Dermis blood vessel endothelial cell (primary cell): ENCODE measurements at places on chromosomes 7 and 10. TPM values are rescaled to one million over a fixed set of nuclear protein-coding genes. Genes with fewer than 3 reads are reported as not detected.

Gene ACHE
- 1.2 and 4.9 TPM in 2 replicates for total RNA-seq

Gene ANKRD7
- total RNA-seq: 0.51 TPM in 1 of 2 replicates, not detected in the other

Gene STEAP1
- 11.1 and 27.6 TPM in 2 replicates for total RNA-seq

Gene HOXA5
- 5.6 and 6.1 TPM in 2 replicates for total RNA-seq

Gene PAPOLB
- 0.23 and 0.34 TPM in 2 replicates for total RNA-seq

Gene FAM171A1
- total RNA-seq: 40.0 and 55.9 TPM in 2 replicates

Gene INA
- 0.14 TPM in 1 of 2 replicates, not detected in the other for total RNA-seq

Gene GJD4
- total RNA-seq: not detected in 2 replicates

Gene GSTK1
- total RNA-seq: 110 and 112 TPM in 2 replicates

Gene COL26A1
- total RNA-seq: not detected in 2 replicates

Gene ELFN1
- total RNA-seq: 0.56 and 1.2 TPM in 2 replicates

Gene CTAGE8
- total RNA-seq: 0.14 TPM in 1 of 2 replicates, not detected in the other

Gene CALHM3
- not detected in 2 replicates for total RNA-seq

Gene STEAP1B
- 24.5 and 33.4 TPM in 2 replicates for total RNA-seq

Gene RBP3
- total RNA-seq: not detected in 2 replicates

Gene GFRA1
- 36.4 and 51.3 TPM in 2 replicates for total RNA-seq

Gene NRAP
- total RNA-seq: not detected in 2 replicates

Gene ACTL6B
- not detected in 2 replicates for total RNA-seq

Gene ELN
- 4.4 and 5.4 TPM in 2 replicates for total RNA-seq
